Activated CD8-positive, alpha-beta memory T cell treated with anti-CD3 and anti-CD28 coated beads for 1 hour (primary cell): ENCODE measurements at places on chromosomes 12 and 14.

GRCh38 chr12:90999966-91000365, 4.8 kb downstream of the EPYC start:
- DNase-seq: no peak

DNA sequence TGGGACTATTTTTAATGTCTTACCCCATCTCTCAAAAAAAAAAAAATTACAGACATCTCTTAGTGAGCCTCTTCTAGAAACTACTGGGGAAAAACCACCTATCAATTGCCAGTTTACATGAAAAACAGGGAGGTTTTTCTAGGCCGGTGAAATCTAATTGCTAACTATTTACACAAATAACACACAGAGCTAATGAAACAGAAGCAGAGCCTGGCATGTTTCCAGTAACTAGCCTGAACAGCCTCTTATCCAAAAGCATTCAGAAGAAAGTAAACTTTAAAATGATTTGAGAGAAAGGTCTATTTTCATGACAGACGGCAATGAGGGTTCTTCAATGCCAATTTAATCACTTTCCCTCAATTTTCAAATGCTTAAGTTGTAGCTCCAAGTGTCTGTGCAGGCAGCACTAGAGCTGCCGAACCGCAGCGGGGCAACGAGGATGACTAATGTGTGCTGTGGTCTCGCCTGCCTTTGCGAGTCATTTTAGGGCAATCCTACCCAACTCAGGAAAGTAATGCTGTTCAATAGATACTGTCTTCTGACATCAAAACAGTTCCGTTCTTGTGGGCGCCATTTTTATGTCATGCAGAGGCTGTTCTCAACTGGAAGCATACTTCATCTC, 84.6 kb downstream of the SETD3 start:
- DNase-seq: no peak

DNA sequence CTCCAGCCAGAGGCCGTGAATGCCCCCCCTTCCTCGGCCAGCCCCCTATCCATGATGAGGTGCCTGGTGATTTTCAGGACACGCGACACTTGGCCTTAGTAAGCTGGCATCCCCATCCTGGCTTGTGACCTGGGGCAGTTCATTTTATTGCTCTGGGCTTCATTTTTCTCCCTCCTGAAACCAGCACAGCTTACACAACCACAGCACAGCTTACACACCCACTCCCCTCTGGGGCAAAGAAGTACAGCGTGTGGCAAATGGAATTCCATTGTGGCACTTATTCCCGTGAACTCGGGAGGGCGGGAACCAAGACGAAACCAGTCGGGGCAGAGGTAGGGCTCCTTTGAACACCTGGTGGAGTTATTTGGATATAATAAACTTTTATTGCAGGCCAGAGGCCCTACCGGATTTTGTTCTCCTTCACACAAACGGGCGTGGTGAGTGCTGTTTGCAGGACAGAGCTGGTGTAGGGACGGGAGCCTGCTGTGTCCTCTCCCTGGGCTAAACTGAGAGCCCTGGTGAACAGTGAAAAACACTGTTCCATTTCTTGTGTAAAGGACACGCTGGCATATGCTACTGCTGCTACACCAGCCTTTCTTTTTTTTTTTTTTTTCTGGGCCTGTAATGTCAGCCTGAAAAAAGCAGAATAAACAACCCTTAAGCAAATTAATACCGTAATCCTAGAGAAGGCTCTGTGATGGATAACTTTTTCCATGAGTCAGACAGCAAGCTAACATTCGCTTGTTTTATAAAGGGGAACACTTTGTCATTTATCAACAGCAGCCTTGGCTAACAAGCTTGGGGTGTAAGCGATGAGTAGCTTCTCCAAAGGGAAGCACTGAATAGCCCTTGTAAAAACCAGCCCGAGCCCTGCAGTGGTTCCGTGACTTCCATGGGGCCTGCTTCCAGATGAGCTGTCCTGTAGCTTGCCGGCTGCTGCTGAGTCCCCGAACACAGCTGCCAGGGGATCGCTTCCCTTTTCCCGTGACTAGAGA, 29.3 kb downstream of the CD9 start:
- no peak for DNase-seq

- no peak for DNase-seq
Measured at GRCh38 chr12:42915426-42915825, 325.9 kb upstream of the PRICKLE1 start.

DNA sequence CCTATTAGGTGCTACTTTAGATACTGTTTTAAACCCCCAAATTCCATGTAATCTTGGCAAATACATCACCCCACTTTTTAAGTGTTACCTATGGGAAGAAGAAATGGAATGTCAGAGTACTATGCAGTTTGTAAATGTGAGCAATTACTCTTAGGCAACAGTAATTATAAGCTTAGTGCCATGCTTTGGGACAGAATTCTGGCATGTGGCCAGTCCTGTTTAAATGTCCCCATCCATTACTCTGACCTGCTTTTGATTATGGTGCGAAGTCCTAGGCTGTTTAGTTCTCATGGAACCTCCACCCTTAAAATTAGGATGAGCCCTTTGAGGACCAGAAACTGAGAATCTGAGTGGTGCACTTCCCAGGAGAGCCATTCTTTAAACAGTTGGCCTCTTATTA, 321.4 kb upstream of the RGS6 start:
- no peak for DNase-seq
